ENCODE measurements at places on chromosomes 5 and 9. TPM values are rescaled to one million over a fixed set of nuclear protein-coding genes. Genes with fewer than 3 reads are reported as not detected.

DNA sequence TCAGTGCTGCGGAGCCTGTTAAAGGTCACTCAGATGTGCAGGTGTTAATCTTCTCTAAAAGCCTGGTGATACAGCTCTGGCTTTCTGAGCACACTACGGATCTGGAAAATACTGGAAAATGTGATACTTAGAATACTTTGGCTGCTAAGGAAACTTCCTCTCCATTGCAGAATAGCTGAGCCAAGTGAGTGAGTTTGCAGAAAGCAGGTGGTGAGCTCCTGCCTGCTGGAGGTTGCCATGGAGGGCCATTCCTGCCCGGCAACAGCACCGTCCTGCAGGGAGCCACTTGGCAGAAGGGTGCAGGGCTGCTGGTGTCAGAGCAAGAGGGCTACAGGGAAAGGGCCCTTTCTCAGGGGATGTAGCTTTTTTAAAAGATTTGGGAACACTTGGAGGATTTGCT, 40.7 kb downstream of the SECISBP2 start:
- no peak for DNase-seq

DNA sequence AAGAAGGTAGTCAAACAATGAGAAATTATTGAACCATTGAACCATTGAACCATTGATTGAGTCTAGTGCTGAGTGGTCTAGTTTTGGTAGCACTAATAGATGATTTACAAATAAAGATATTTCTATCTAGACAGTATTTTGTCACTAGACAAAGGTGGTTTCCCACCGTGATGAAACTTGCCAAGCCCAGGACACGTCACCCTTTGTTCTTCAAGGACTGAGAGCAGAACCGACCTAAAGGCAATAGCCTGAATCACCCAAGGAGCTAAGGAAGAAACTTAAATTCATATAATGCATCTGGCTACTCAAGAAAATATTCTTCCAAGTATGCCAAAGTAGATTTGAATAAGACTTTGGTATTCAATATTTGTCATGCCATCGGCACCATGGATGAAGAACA, 103.3 kb downstream of the ESM1 start:
- no peak for DNase-seq

GRCh38 chr9:83714329-83714728, 6.6 kb upstream of the UBQLN1 start:
- no peak for DNase-seq

GRCh38 chr9:74500584-74500924, 3.4 kb downstream of the RORB start:
- DNase-seq, result no peak

DNA sequence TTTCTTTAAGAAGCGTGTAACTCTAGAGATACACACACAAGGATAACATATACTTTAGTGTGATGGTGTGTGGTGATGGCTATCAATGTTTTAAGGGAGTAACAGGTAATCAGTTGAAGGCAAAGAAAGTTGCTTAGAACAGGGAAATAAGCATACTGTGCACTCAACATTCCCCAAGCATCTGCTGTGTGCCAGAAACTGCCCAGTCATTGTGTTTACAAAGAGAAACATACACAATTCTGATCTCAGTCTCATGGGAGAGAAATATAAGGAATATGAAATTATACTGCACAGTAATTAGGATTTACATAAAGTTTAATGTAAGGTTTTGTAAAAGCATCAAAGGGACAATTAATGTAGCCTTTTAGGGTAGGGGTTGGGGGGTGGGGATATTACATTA, 224.1 kb upstream of the TYRP1 start:
- no peak for DNase-seq

DNA sequence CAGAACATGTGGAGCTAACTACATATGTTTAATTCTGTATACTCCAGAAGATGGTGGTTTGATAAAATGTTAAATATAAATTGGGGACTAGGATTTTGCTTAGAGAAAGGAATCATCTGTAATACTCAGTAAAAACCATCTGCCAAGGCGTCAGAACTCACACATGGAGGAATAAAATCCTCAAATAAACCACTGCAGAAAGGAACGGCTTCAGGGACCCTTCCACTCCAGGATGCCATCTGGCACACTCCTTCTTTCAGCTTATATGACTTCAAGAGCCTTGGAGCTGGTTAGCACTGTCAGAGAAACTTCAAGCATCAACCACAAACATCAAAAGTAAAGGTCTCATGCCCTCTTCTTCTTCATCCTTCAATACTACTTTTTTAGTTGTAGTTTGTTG, 360.6 kb downstream of the PLK2 start:
- DNase-seq, result no peak

GRCh38 chr5:54570916-54571315, 53.4 kb downstream of the SNX18 start:
- DNase-seq, result peak; percentile 78

DNA sequence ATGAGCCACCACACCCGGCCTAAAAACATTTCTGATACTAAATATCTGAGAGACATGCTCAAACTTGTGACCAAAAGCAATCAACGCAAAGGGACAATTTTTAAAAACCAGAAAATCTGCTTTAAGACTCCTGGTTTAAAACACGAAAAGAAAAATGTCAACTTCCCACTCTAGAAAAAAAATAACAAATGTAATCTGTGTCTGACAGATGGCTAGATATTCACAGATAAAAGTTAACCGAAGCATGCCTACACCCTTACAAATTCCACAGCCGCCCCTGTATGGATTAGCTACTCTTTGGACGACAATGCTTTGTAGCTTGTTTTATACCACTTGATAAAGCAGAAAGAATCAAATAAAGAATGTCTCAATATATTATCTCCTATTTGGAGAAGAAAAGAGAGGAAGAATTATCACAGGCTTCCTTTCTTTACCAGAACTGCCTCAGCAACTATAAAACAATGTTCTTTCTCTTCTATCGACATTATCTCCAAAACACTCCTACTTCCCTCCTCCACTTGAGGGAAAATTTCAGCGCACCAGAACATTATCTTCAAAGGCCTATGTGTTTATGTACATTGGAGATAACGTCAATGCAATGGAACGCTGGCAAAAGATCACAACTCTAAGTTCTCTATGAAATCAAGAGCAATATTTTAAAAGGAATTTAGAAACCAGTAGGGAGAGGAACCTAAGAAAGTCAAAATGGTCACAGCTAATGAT, 26.2 kb downstream of the CEMIP2 start:
- DNase-seq, result peak; percentile 72

DNA sequence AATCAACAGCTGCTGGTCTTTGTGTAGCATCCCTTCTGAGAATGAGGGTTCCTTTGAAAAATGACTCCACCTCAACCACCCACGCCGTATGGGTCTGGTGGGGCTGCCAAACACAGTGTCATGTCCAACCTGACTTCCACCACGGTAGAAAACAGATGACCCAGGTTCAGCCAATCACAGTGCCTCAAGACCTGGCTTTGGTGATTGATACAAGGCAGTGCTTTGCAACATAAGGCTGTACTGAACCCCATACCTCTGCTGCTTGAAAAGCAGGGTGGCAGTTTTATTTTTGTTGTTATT, 11.5 kb upstream of the TGFBR1 start:
- no peak for DNase-seq

- peak; percentile 60 for DNase-seq
Measured at GRCh38 chr9:100322954-100323536, 29.7 kb downstream of the TEX10 start.

Gene BAAT
- total RNA-seq, result not detected

Gene CDX1
- 0.33 TPM for total RNA-seq

Gene G3BP1
- total RNA-seq, result 132 TPM

Gene PRPF4
- total RNA-seq, result 25.1 TPM

Gene FAM151B
- total RNA-seq, result 4.8 TPM

Gene DMAC1
- 8.1 TPM for total RNA-seq

Gene GBGT1
- total RNA-seq, result 3.3 TPM
